ENCODE measurements at places on chromosomes 2 and 18.

GRCh38 chr18:10430677-10431076, 23.8 kb upstream of the APCDD1 start:
- no peak for DNase-seq

GRCh38 chr2:176129813-176130146, 275 bp downstream of the HOXD8 start:
- no peak for DNase-seq

DNA sequence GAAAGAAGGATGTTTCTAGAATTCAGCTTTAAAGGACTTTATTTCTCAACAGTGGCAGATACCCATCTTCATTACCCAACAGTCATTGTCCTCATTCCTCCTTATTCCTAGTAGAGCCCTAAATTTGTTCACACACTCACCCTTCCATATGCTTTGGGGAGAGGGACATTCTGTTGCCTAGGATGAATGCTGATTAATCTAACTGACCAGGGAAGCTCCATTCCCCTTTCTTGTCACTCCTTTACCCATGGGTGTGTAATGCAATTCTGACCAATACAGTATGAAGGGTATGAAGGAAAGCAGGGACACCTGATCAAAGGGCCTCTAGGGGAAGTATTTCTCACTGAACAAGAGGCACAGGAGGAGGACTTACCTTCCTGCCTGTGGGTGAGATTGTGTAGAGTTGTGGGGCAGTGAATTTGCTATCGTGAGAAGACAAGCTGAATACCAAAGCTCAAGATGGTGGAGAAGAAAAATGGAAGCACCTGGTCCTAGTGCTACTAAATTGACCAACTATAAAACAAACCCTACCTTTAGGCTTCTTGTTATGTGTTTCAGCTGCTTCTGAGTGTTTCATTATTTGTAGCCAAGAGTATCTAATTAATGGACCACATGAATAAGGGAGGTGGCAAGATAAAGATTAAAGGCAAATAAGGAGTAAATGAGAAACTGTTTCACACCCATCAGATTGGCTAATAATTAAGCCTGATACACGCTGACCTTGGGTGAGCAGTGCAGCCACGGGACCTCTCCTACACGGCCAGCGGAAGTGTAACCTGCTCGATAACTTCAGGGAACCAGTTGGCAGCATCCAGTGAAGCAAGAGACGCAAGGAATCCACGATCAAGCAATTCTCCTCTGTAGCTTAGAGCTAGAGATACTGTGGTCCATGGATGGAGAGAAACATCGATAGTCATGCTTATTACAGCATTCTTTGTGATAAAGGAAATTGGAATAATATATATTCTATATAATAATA, 202.3 kb downstream of the MYCN start:
- DNase-seq, result no peak

- no peak for DNase-seq
These were observed 467.7 kb upstream of the CELF4 start for GRCh38 chr18:38033282-38033681.

- DNase-seq, result no peak
These were observed 105.3 kb upstream of the BCL2L11 start for GRCh38 chr2:111015283-111015995.

DNA sequence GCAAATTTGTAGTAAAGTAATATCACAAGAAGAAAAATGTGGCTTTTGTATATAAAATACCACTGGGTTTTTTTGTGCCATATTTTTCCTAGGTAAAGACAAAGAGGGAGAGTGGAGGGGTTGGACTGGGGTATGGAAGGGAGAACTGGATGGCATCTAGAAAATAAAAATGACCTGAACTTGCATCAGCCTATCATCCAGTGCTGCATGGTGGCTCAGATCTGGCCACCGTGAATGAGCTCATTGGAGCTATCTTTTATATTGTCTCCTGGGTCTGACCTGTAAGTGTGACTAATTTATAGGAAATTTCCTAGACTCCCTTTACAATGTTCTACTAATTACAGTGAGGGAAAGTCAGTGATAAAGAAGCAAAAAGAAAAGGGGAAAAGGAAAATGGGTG, 369.0 kb downstream of the TMEM182 start:
- no peak for DNase-seq

- no peak for DNase-seq
These were observed 87.1 kb downstream of the GFPT1 start for GRCh38 chr2:69299772-69300516.

DNA sequence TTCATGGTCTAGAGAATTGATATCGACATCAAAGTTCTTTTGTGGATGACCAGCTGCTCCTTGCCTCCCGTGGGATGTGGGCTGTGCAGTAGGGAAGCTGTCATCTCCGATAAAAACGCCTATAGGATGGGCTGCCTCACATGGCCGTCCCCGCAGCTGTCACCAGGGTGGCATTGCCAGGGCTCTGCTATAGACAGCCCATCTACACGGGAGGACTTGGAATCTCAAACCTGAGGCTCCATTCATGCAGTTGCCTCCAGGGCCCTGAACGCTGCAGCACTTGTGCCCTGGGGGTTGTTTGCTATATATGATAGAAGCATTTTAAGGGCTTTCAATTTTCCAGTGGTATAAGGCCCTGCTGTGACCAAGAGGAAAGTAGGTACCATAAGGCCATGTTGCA, 183.1 kb downstream of the MYCN start:
- no peak for DNase-seq

DNA sequence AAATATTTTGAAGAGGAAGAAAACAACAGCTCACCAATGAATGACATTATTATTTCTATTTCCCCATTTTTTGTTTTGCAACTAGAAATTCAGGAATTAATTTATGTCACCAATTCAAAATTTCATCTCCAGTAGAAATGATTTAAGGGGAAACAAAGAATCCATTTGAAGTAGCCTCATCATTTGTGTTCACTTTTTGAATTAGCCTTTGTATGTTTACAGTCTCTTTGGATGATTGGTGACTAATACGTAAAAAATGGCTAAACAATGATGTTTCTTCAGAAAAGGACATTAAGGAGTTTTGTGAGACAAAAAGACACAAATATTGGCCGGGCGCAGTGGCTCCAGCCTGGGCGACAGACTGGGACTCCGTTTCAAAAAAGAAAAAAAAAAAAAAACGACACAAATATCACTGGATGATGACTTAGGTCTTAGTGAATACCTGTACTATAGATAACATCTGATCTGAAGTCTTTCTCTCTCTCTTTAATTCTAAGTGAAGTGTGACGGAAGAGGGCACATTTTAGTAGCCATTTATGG, 313.2 kb downstream of the PIK3C3 start:
- no peak for DNase-seq

- DNase-seq, result no peak
These were observed 81.9 kb downstream of the DGKD start for GRCh38 chr2:233436191-233436581.

DNA sequence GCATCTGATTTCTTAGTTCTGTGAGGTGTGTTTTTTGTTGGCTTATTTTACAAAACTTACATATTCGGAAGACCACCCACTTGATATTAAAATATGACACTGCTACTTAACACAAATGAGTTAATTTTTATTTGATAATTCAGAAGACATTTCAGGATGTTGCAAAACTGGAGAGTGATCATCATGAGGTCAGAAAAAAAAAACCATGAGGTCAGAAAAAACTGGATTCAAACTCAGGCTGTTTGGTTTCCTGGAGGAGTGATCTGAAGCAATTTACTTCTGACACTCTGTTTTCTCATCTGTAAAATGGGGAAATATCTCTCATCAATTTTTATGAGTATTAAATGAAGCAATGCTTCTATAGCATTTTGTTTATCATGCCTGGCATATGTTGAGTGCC, 1.8 kb upstream of the CCBE1 start:
- no peak for DNase-seq

DNA sequence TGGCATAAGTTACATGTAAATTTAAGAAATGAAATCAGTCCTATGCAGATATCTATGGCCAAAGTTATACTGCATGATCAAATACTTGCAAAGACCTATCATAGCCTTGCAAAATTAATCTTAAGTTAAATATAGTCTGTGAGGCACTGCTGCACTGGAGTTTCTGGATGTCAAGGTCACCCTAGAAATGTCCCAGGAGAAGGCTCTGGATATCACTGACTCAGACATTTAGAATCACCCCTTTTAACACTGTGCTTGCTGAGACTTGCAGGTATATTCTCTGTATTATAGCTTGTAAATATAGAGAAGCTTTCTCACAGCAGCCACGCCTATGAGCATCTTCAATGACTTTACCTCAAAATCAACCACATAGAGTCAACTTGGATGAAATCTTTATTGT, 51.5 kb downstream of the ETAA1 start:
- no peak for DNase-seq

GRCh38 chr2:173187941-173188788, 112.5 kb downstream of the MAP3K20 start:
- no peak for DNase-seq

DNA sequence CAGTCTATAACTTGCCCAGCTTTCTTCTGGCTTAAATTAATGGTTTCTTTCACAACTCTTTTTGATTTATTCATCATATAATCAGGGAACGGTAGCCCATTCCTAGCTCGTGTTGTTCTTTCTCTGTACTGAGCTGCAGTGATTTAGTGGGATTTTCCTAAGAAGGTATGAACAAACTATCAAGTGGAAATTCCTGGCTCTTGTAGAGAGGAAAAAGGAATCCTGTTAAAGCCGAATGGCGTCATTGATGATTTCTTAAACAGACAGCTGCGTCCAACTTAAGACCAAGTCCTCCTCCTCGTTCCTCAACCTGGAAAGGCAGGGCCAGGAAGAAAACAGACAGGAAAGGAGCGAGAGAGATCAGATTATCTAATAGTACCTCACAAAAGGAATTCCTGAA, 69.2 kb upstream of the CABLES1 start:
- no peak for DNase-seq

DNA sequence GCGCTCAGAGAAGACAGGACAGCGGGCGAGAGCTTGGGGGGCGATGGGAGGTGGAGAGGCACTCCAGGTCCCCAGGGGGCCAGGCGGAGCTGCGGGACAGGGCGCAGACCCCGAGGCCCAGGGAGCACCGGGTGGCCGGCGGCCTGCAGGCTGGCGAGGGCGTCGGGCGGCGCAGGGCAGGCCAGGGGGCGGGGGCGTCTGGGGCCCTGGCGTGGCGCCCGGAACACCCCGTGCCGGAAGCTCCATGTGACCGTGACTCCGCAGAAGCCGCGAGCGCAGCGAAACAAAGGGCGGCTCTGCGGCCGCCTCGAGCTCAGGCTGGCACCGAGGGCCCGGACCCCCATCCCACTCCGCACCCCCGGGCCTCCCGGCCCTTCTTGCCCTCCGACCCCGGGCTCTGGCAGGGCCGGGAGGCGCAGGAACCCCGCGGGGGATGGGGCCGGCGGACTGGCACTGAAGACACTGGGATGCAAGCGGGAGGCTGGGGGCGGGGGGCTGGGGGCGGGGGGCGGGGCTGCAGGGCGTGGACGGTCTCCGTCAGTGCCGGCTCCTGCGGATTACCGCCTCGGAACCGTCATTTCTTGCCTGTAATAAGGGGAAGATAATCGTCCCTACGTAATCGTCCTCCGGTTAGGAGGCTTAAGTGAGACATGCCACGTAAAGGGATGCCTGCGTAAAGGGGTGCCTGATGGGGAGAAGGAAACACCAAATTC, 19.1 kb downstream of the SH2D6 start:
- DNase-seq, result peak; percentile 89

DNA sequence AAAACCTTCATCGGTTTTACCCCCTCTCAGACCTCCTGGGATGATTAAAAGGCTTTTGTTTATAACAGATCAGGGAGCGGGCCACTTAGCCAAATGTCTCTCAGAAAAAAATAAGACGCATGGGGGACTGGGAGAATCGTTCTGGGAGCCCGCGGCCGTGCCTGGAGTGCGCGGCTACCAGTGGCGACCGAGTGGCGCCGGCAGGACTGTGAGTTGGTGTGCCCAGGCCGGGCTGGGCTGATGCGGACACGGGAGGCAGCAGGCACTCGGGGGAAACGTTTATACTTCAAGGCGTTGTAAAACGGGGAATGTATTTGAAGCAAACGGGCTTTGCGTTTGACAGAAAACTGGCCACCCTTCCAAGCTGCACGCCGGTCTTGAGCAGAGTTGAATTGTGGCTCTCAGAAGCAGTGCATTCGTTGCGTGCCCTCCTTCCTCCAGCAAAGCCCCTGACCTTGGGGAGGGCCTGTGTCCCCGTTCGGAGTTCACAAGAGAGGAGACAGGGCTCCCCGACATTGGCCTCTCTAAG, 4.7 kb upstream of the HOXD10 start:
- no peak for DNase-seq

- no peak for DNase-seq
These were observed 8.5 kb upstream of the NFATC1 start for GRCh38 chr18:79387214-79387613.

GRCh38 chr2:159209341-159210306, 76.9 kb downstream of the WDSUB1 start:
- DNase-seq, result no peak

GRCh38 chr2:23373666-23374065, 11.3 kb upstream of the KLHL29 start:
- no peak for DNase-seq
